Ureter (tissue), 1 donor: ENCODE measurements at places on chromosomes 5 and 9. TPM values are rescaled to one million over a fixed set of nuclear protein-coding genes. Genes with fewer than 3 reads are reported as not detected.

Gene C5orf58
- not detected for total RNA-seq

Gene LOX
- total RNA-seq, result 6.5 TPM

Gene ADGRD2
- 0.29 TPM for total RNA-seq

Gene PCDHA1
- total RNA-seq, result not detected

- DNase-seq, result no peak
These were observed 593.2 kb downstream of the ELAVL2 start for GRCh38 chr9:23232831-23233230.

GRCh38 chr5:139651043-139651834, 3.1 kb downstream of the CXXC5 start:
- DNase-seq, result peak; percentile 61

DNA sequence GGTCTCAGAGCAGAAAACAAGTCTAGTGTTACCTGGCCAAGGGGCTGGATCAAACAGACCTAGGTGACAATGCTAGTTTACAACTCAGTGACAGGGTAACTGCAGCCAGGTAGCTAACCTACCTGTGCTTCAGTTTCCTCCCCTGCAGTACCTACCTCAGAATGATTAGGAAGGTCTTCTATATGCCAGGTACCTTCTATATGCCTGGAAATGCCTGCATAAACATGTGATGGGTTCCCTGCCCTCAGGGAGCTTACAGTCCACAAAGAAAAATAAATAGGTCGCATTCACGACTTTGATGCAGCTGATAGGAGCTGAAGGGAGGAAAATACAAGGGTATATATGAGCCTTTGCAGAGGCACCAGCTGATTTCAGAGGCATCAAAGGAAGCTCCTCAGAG, 16.1 kb downstream of the LHFPL2 start:
- DNase-seq, result no peak

DNA sequence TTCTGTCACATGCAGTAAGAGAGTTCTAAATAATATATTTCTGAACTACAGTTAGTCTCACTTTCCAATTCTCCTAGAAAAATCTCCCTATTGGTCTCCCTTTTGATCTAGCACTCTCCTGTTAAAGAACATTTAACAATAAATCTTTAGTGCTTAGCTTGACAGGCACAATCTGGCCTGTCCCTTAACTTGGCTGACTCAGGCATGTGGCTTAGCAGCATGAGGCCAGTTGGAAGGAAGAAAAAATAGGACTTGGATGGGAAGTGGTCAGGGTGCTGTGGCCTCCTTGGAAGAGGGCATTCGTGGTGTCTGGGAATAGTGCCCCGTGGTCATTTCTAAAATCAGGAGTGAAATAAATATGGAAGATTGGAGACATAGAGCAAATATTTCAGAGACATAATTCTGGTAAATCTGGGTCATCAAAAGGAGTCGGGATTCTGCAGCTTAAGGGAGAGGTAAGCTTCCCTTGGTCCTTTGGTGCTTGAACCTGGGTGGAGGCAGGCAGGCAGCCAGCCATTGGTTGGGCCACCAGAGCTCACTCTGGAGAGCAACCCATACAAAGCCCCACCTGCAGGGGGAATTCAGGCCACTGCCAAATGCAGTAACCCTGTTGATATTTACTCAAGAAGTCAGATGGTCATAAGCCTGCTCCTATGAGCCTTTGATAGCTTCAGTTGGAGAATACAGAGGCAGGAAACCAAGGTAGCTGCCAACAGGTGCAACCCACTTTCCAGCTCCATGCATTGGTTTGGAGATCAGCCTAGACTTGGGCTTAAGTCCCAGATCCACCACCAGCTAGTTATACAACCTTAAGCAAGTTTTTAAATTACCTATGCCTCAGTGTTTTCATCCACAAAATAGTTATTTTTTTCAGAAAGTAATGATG, 28.8 kb upstream of the TLE4 start:
- no peak for DNase-seq

- DNase-seq, result no peak
These were observed 481.3 kb downstream of the GADD45G start for GRCh38 chr9:90086101-90086511.
